Aorta (tissue), 5 donors: ENCODE measurements at places on chromosomes 3 and 15. TPM values are rescaled to one million over a fixed set of nuclear protein-coding genes. Genes with fewer than 3 reads are reported as not detected.

GRCh38 chr15:56813995-56814394, 80.7 kb upstream of the ZNF280D start:
- no peak for DNase-seq

- no peak for DNase-seq
Measured at GRCh38 chr15:84878504-84878903, 6.0 kb upstream of the SLC28A1 start.

- no peak for DNase-seq
Measured at GRCh38 chr3:175526609-175527280, 667.6 kb downstream of the NAALADL2 start.

Gene CISH
- 3.6 TPM for polyA plus RNA-seq

Gene RAD51
- 0.33 TPM for polyA plus RNA-seq

DNA sequence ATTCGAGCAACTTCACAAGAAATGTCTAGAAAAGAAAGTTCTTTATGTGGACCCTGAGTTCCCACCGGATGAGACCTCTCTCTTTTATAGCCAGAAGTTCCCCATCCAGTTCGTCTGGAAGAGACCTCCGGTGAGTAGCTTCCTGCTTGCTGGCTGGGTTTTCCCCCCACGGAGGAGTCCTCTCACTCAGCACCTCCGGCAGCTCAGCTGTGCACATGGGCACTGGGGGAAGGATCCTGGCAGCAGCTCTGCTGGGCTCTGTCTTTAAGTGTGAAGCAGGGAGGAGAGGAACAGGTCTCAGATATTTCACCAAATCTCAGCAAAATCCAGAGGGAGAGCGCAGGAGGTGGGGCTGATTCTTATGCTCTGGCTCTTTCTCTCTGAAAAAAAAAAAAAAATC, 684 bp downstream of the CAPN3 start:
- no peak for DNase-seq

GRCh38 chr3:7444886-7445285, 584.0 kb downstream of the GRM7 start:
- no peak for DNase-seq

GRCh38 chr15:31341071-31341470, 14.4 kb downstream of the KLF13 start:
- no peak for DNase-seq

- no peak for DNase-seq
Measured at GRCh38 chr3:3064297-3064696, 45.9 kb downstream of the IL5RA start.

- no peak for DNase-seq
Measured at GRCh38 chr3:14288177-14288788, 109.7 kb downstream of the LSM3 start.

Gene ESYT3
- 0.38 TPM for polyA plus RNA-seq

DNA sequence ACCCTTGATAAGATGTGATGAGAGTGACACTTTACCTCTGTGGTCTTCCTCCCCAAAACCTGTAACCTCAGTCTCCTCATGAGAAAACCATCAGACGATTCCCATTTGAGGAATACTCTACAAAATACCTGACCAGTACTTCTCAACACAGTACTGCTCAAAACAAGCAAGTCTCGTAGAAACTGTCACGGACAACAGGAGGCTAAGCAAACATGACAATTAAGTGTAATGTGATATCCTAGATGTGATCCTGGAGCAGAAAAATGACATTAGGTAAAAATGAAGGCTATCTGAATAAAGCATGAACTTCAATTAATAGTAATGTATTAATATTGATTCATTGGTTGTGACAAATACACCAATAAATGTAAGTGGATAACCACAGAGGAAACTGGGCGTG, 113.6 kb downstream of the CACNA2D3 start:
- DNase-seq = no peak

DNA sequence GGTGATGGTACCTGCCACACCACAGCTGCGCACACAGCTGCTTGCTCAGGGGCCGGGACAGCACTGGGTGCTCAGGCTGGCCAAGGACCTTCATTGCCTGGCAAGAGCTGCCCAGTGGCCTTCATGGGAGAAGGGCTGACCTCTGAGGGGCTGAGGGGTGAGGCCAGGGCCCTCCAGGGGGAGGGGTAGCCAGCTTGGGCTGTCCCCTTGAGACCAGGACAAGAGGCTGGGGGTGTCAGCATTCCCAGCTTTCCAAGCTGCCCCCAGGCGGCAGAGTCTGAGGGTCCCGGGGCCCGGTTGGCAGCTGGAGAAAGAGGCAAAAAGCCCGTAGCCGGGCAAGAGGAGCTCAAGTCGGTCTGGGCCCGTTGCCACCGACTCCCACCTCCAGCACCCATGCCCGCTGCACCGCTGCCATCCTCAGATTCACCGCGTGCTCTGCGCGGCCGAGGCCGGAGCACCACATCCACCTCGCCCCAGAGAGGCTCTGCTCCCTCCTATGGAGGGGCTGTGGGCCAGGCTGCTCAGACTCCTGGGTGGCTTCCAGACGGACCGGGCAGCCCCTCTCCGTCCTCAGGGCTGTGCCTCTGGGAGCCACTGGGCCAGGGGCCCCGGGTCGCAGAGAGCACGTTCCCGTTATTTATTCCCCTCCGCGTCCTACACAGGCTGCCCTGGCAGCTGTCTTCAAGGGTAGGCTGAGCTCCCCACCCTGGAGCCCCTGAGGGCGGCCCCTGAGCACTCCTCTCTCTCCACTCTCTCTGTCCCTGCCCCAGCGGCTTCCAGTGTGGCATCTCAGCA, 51.5 kb downstream of the PLXNA1 start:
- DNase-seq = peak; percentile 42

- DNase-seq = no peak
Measured at GRCh38 chr15:27638958-27639357, 460.2 kb downstream of the OCA2 start.

Gene GUCA1C
- polyA plus RNA-seq = not detected

DNA sequence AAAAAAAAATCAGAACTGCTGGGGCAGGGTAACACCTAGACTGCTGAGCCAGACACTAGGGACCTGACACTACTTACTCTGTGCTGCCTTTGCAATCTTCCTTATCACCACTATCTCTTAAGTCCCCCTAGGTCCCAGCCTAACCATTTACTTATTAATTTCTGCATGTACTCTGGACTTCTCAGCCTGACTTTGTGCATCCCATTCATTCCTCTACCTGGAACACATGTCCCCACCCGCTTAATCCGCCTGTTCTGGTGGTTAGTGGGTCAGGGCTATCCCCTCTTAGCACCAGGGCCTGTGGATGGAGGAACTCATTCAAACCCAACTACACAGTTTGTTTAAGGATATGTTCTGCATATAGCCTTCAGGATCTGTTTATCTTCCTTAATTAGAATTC, 5.0 kb upstream of the CACNA1D start:
- no peak for DNase-seq

- no peak for DNase-seq
Measured at GRCh38 chr3:101042996-101043686, 49.9 kb upstream of the ABI3BP start.

DNA sequence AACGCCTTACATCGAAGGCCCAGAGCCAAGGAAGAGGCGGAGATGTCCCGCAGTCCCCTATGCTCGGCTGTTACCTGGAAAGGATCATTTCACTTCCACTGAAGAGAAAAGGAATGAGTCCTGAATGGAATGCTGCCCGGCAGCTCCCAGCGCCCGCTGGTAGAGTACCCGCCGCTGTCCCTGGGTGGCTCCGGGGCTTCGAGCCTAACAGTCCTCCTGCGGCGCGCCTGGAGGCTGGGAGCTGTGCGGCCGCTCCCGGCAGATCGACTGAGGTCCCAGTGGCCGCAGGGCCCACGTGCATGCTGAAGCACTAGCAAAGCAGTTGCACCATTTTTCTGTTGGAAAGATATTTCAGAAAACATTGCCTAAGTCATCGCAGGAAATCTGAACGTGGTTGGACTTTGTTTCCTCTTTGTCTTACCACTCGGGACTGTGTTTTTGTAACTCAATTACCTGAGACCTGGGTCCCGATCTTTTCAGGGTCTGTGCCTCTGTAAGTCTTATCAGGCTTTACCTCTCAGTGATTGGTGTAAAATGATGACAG, 984 bp downstream of the RNU6-1 start:
- DNase-seq = peak; percentile 90

DNA sequence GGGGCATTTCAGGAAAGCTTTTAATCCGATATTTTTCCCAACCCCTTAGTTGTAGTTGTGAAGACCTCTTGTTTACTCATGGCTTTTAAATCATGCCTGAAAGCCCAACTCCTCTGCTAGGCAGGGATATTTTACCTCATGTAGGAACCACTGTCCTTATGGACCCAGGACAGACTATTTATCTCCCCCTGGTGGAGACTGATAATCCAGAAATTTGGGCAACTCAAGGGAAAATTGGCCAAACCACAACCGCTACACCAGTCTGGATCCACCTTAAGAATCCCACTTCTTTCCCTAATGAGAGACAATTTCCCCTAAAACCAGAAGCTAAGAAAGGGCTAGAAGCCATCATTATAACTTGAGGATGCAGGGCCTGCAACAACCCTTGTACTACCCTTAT, 248.1 kb upstream of the STAC start:
- no peak for DNase-seq

Gene TEX55
- polyA plus RNA-seq = not detected
